ENCODE measurements at places on chromosomes 7 and 10.

- DNase-seq = no peak
These were observed 40.5 kb downstream of the ERCC6 start for GRCh38 chr10:49498425-49498824.

- DNase-seq = no peak
These were observed 973 bp downstream of the SDK1 start for GRCh38 chr7:3301831-3302618.

GRCh38 chr10:108049668-108050067 is 885.2 kb upstream of the SORCS1 start:
- DNase-seq = no peak

GRCh38 chr10:64601298-64601697 is 1080.1 kb downstream of the REEP3 start:
- no peak for DNase-seq

DNA sequence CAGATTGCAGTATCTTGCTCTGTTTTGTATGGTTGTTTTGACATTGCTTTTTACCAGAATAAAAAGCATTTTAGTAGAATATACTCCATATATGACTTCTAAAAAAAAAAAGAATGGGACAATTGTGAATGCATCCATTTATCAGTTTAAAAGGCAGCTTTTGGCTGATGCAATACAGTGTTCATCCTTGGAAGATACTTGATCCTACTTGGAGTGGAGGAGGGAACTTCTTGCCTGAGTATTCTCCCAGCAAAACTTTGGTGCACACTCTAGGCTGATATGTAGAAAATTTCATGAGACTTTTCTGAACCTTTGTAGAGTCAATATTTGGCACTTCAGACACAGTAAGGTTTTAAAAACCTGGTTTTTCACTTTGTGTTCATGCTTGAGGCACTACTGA is 40.2 kb downstream of the WDR11 start:
- DNase-seq = no peak

- DNase-seq = peak; percentile 26
These were observed 98.4 kb upstream of the FAM3C start for GRCh38 chr7:121494516-121494915.

DNA sequence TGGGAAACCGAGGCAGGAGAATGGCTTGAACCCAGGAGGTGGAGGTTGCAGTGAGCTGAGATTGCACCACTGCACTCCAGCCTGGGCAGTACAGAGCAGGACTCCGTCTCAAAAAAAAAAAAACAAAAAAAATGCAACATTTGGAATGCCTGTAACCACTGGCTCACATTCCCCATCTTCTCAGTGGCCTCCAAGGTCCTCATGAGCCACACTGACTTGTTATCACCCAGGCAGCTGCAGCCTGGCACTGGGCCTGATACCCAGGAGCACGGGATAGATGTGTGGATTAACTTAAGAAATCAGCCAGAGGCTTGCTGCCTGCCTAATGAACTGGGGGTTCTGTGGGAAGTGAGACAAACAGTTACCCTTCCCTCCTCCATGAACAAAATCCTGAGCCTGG is 23.0 kb downstream of the JCAD start:
- DNase-seq = no peak

GRCh38 chr7:119545118-119545517 is 727.9 kb upstream of the KCND2 start:
- no peak for DNase-seq

DNA sequence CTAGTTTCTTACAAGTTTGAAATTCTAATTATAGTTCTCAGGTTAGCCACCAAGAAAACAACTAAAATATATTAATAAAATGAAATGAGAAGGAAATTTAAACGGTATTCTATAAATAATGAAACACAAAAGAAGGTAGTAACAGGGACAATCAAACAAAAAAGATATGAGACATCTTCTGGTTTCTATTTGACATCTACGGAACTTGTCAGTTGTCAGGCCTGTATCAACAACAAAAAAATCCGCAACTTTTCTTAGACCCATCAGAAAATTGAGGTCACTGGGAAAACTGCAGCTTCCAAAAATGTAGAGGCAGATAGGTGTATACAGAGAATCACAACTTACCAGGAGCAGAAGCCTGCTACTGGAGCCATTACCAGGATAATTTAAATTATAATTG is 70.6 kb downstream of the ZPBP start:
- DNase-seq = no peak

GRCh38 chr10:110851020-110851612 is 20.6 kb upstream of the PDCD4 start:
- DNase-seq = no peak

DNA sequence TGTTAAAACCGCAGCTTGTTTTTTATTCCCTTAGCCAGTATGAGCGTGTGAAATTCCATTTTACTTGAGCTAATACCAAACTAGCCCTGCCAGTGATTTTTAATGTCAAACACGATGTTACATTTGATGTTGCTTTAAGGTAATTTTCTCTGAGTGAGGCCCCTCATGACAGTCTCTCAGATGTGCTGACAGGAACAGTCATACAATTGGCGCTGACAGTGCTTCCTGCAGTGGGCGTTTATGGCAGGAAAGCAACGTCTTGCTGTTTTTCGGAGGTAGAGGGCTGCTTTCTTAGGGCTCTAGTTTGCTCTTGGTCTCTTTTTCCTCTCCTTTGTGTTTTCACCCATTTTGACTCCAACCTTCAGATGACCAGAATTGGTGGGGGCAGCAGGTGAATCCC is 19.3 kb downstream of the PON1 start:
- DNase-seq = no peak

- DNase-seq = no peak
These were observed 27.7 kb downstream of the CCM2 start for GRCh38 chr7:45027774-45028114.

DNA sequence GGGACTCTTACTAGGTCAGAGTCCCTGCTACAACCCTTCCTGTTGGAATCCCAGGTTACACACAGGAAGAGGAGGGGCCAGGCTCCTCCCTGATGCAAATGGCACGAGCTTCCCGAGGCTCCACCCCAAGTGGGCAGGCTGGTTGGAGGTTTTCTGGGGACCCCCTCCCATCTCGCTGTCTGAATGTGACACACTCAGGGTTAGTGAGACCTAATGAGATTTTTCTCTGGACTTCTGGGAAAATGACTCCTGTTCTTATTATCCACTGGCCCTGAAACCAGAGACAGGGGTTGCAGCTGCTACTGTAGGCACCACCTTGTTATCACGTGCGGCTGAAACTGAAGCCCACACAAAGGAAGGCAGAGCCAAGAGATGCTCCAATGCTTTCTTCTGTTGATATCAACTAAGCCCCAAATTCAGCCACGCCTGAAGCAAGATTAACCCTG is 103.3 kb downstream of the FAM107B start:
- no peak for DNase-seq

- no peak for DNase-seq
These were observed 14.7 kb downstream of the EBF3 start for GRCh38 chr10:129949411-129949810.

DNA sequence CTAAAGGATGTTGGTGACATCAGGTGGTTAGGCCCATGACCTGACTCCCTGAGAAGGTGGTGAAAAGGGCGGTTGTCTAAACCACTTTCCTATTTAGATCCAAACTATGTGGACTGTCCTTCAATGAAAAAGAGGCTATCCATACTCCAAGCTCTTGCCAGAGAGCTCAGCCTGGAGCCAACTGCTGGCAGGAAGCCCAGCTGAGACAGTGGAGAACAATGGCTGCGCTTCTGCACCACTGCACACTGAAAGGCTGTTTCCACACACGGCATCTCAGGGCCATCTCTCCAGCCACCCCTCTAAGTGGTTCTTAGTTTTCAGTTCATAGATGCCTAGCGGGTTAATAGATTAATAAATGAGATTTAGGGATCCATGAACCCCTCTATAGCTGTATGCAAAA is 488.8 kb upstream of the ZMIZ1 start:
- no peak for DNase-seq

DNA sequence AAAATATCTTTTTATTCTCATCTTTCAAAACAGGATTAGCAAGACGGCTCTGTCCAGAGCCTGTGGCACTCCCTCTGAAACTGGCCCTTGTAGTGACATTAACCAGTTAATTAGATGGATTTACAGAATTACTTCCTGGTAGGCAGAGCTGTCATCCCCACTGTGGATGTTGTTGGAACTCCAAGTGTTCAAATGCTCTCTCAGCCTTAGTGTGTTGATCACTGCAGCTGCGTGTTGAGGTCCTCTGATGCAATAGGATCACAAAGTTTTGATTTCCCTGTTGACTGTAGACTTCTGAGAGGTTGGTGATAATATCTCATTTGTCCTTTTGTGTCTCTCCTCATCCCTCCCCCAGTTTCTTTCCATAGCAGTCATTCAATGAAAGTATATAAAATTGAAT is 117.3 kb upstream of the CDK6 start:
- DNase-seq = no peak

GRCh38 chr7:66583490-66584110 is 45.1 kb upstream of the KCTD7 start:
- DNase-seq = no peak

DNA sequence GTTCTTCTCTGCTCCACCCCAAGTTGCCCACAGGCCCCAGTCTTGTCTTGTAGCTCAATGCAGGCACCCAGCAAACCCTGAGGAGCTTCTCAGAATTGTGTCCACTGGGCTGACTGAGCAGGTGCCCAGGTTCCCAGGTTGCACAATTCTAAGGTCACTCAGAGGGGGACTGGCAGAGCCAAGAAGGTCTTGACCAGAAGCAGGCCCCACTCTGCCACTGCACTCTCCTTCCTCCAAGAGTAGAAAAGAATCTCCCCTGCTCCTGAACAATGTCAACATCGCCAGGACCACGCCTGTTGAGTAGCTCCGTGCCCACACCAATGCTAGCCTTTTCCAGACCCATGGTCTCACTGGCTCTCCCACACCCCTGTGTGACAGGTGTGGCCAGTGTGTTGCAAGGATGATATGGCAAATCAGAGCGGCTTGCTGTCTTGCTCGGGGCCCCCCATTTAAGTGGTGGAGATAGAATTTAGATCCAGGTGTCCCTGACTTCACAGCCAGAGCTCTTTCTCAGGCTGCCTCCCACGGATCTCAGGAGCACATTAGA is 577 bp downstream of the LRRC18 start:
- no peak for DNase-seq

- no peak for DNase-seq
These were observed 140.1 kb downstream of the GLI3 start for GRCh38 chr7:42096681-42097561.

GRCh38 chr7:43586251-43586900 is 3.5 kb downstream of the STK17A start:
- DNase-seq = no peak

DNA sequence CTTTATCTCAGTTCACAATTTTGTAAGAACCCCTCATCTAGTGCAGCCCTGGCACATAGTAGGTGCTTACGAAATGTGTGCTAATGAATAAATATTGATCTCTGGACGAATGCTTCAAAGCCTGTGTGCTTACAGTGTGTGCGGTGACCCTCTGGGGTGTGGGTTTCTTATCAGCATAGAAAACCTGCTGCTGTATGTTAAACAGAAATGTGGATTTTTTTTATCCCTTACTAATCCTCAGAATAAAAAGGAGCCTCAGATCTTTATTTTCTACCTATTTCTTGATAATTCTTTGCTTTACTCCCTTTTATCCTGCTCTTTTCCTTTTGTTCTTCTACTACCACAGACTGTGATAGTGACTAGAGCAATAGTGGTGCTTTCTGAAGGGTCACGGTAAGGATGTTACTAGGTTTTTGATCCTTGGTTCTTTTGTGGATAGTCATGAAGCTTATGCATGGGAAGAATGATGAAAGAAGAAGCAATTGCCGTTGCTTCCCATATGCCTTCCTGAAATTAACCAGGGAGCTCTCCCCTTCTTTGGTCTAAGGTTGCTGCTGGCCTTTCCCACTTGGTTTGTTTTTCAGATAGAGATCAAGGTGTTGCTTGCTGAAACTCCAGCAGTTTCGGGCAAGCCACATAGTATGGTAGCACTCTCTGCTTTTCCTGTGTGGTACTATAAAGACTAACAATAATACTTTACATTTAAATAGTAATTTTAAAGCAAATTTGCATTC is 44.7 kb downstream of the SPAG6 start:
- DNase-seq = no peak

GRCh38 chr10:90417029-90417428 is 440.8 kb downstream of the HTR7 start:
- DNase-seq = peak; percentile 47

DNA sequence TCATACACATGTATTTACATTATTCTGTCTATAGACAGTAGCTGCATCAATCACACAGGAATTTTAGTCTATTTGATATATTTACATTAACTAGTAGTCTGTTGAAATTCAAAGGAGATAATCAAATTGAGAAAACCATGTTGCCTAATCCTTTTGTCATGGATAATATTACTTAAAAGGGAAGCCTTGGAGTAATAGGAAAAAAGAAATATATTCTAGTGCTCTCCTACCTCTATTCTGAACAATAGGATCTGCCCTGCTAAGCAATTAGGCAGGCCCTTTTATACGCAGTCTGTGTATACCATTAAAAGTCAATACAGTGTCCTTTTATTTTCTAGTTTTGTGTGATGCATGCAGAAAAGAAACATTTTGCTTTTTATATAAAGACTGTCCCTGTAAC is 24.5 kb downstream of the UMAD1 start:
- DNase-seq = no peak

DNA sequence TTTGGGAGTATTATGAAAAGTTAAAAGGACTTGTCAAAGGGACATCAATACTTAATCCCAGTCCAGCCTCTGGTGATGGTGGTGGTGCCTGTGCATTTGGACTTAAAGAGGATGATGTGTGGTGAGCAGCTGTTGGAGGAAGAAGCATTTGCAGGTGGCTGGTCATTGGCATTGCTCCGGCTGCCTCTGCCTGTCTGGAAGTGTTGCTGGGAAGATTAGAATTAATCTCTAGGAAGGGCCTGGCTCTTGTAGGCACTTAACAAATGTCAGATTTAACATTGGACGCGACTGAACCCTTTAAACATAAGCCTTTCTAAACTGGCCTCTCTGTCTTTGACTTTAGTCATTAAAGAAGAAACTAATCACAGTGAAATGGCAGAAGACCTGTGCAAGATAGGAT is 58.8 kb downstream of the FIGNL1 start:
- no peak for DNase-seq

DNA sequence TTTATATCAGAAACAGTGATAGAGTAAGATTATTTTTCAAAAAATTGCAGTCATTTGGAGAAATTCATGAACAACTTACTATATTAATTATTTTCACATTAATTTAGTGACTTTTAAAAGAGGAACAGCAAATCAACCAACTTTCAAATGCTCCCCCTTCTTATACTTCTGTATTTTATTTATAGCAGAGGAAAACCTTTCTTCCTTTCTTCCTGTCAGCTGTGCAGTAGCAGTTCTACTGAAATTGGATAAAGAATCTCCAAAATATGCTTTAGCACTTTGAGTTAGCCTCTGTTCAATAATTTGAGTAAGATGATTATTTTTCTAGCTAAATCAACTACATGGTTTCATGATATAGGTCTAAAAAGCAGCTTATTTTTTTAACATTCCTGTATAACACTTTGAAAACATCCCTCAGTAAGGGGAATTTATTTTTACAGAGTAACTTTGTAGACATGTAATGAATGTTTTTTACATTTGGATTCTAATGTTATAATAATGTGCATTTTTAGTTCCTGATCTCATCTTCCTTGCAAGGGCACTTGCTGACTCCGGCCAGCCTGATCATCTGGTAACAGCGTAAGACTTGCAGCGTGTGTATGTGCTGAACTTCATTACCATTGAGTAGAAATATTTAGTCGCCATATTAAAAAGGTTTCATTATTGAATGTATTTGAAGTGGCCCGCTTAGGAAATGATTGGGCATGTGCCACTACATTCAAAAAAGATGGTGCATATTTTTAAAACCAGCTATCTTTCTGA is 158.3 kb upstream of the HDAC9 start:
- DNase-seq = no peak
